Vagina (tissue), 2 donors: ENCODE measurements at places on chromosomes 16 and 17.

GRCh38 chr17:36885153-36885735 lies 52.0 kb upstream of the LHX1 start:
- H3K27me3 ChIP-seq = peaks cover 6% of the 10 kb centered on the region
- H3K36me3 ChIP-seq = no peaks in the 10 kb centered on the region
- H3K4me3 ChIP-seq = no peak overlapping the region
- H3K27ac ChIP-seq = no peak overlapping the region

GRCh38 chr16:14399378-14400284 lies 230.4 kb downstream of the PARN start:
- H3K27me3 ChIP-seq = no peaks in the 10 kb centered on the region
- H3K36me3 ChIP-seq = no peaks in the 10 kb centered on the region
- no peak for DNase-seq
- H3K4me1 ChIP-seq = peaks cover 22% of the 10 kb centered on the region
- H3K27ac ChIP-seq = peak overlapping the region; percentile 76

DNA sequence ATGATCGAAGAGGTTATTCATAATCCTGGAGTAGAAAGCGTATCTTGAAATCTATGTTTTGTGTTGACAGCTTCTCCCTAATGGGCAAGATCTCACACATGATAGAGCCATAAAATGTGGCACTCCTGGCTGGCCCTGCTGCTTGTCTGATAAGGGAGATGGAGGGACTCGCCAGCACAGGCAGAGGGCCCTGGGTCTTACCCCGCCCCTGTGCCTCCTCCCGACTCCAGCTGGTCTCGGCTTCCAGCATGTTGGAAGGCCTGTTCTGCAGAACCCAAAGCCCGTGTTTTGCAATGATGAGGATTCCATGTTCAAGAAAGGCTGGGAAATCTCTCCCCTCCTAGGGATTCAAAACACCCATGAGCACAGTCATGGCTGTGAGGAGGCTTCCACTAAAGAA lies 106.7 kb upstream of the SDK2 start:
- DNase-seq = no peak
- no peak overlapping the region for H3K4me3 ChIP-seq
- no peaks in the 10 kb centered on the region for H3K4me1 ChIP-seq

- H3K4me3 ChIP-seq = no peak overlapping the region
- no peaks in the 10 kb centered on the region for H3K36me3 ChIP-seq
- no peak overlapping the region for H3K27ac ChIP-seq
- no peak for DNase-seq
- H3K4me1 ChIP-seq = peaks cover 23% of the 10 kb centered on the region
Measured at GRCh38 chr16:70766176-70766575, 34.8 kb downstream of the VAC14 start.

DNA sequence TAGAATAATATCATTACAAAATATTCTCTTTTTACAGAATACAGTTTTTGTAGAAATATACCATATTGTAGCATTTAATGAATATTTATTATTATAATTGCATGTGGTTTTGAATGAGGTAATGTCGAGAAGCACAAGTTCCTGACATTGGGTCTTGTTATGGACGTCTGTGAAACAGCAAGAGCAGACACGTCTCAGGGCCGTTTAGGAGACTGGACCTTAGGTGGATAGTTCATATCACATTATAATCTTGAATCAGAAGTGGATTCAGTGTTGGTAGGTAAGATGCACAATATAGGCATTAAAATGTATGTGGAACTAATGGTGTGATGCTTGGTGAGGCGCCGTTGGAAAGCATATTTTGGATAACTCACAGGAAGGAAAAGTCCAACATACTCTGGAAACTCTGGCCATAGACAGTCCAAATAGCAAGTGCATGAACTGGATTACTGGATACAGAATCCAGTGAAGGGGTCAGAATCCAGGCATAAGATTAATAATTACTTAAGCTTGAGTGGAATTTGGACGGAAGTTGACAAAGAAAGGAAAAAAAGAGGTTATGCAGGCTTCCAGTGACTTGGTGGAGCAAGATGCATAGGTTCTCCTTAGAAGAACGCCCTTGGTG lies 17.2 kb downstream of the ABCA8 start:
- no peak for DNase-seq
- no peak overlapping the region for H3K27ac ChIP-seq
- no peaks in the 10 kb centered on the region for H3K27me3 ChIP-seq
- H3K4me1 ChIP-seq = no peaks in the 10 kb centered on the region
- H3K36me3 ChIP-seq = no peaks in the 10 kb centered on the region

DNA sequence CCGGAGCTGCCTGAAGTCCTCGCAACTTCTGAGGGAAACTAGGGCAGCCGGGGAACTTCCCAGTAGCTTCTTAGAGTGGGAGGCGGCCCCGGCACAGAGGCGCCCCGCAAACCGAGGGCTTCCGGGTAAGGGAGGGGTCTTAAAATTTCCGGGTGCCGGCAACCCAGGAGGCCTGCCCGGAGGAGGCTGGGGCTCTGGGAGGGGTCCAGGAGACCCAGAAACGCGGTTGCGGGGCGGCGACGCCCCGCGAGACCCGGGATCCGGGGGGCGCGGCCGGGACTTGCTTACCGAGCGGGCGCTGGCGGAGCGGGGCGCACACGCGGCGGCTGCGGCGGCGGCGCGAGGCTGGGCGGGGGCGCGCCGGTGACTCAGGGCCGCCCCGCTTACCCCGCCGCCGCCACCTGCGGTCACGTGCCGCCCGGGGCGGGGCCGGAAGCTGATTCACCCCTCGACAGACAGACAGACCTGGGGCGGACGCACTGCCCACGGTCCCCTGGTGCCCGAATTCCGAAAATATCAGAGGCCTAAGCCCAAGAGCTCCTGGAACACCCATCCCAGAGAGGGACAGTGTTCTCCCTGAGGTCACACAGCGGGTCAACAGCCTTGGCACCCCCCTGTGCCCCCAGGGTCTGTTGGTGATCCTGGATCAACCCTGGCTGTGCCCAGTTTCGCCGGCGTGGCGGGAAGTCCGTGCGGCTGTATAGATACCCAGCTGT lies at the start of gene FAM83G:
Gene FAM83G (minus strand): TSS at position 344 of the 716 bp plus-strand sequence. CDS start 723 bp downstream, outside the sequence.
- H3K27ac ChIP-seq = peak within 1 kb of the TSS; percentile 91
- H3K4me1 ChIP-seq = peaks cover 39% of the 10 kb centered on the region
- H3K27me3 ChIP-seq = no peaks in the 10 kb centered on the region
- no peak for DNase-seq
- peak within 1 kb of the TSS; percentile 79 for H3K4me3 ChIP-seq

DNA sequence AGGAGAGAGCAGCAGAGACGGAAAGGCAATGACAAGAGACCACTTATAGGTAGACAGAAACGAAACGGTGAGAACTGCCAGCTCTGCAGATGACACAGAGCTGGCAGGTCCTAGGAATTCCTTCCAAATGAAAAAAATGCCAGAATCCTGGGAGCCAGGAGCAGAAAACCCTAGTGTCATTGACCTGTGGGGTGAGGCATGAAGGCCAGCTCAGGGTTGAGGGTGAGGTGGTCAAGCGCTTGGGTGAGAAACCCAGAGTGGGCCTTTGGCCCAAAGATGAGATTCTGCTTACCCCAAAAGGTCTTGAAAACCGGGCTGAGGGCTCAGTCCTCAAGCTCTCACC lies 9.2 kb downstream of the HIC1 start:
- peaks cover 80% of the 10 kb centered on the region for H3K4me1 ChIP-seq
- DNase-seq = no peak
- no peaks in the 10 kb centered on the region for H3K36me3 ChIP-seq

- H3K36me3 ChIP-seq = no peaks in the 10 kb centered on the region
- H3K27ac ChIP-seq = no peak overlapping the region
- DNase-seq = no peak
- H3K4me3 ChIP-seq = no peak overlapping the region
- H3K27me3 ChIP-seq = no peaks in the 10 kb centered on the region
Measured at GRCh38 chr17:45648642-45649041, 135.5 kb upstream of the CRHR1 start.

DNA sequence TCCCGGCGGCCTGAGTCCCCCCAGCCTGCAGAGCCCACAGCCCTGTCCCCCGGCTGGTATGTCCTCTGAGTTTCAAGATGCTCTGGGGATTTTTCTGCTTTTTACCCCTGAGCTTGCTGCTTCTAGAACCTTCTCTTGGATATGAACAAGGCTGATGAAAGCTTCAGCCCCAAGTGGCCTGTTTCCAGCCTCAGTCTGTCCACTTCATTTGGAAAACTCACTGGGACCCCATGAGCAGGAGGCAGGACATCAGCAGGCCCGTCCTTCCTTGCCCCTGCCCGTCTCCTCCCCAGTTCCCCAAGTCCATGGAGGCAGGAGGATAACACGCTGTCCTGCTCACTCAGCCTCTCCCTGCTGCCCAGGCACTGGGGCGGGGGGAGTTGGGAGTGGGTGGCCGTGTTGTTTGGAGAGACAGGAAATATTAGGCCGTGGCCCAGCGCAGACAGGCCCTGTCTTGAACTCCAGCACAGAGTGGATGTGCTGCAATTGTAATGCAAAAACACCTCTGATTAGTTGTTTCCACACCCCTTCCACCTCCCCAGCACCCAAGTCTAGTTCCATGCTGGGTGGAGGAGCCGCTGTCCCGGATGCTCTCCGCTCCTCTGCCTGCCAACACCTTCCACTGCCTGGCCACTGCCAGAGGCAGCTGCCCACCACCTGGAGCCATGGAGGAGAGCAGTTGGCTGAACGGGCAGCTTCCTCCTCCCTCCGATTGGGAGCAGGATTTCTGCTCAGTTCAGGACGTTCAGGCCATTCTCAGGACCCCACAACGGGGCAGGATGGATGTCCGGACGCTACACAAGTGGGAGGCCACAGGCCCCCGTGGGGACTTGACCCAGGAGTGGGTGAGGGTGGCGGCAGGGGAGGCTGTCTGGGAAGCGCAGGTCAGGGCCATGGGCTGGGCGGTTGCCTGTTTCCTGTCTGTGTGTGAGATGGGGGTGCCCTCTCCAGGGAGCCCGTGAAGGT lies 216.9 kb upstream of the GSE1 start:
- H3K4me3 ChIP-seq = no peak overlapping the region
- no peaks in the 10 kb centered on the region for H3K27me3 ChIP-seq
- no peaks in the 10 kb centered on the region for H3K36me3 ChIP-seq
- no peak for DNase-seq
- peaks cover 44% of the 10 kb centered on the region for H3K4me1 ChIP-seq

DNA sequence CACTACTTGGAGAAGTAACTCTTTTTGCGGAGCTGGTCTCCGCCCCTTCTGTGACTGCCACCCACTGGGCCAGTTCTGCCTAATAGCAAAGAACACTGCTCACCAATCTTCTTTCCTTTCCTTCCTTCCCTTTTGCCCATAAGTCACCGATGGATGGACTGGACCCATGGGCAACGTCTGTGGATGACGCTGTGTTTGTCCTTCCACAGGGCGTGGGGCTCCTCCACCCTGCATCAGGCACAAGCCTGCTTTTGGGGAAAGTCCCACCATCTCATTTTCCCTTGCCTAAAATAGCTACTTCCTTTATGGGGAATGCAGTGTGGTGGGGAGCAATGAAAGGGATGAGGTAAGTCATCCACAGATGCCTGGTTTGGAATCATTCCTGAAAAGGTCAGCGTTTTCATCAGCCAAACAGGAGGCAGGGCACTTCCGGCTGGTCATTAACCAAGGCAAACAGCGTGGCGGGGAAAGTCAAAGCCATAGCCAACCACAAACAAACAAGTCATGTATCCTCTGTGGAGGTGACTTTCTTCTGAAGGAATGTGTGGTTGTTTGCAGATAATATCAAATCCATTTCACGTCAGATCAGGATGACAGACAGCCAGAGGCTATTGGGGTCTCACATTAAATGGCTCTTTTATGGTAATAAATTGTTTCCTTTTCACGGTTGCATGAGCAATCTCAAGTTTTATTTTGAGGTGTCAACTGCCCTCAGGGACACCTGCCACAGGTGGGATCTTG lies 30.7 kb upstream of the MED9 start:
- peak overlapping the region; percentile 42 for H3K27ac ChIP-seq
- H3K4me1 ChIP-seq = peaks cover 13% of the 10 kb centered on the region

DNA sequence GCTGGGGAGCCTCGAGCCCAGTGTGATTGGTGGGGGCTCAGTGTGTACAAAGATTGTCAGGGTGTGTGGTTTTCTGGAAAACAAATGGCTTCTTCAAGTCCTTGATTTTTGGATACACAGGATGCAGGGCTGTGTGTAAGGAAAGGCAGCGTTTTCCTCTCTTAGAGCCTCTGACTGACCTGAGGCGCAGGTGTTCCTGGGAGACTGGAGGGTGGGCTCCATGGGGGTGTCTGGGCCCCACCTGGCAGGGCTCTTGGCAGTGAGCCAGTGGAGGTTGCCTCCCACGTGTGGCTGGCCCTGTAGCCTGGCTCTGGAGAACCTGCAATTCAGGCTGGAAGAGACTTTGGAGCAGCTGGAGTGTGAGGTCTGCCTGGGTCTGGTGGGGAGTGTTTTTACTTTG lies 5.0 kb downstream of the FOXK2 start:
- peak overlapping the region; percentile 40 for H3K27ac ChIP-seq
- no peaks in the 10 kb centered on the region for H3K36me3 ChIP-seq
- no peak overlapping the region for H3K4me3 ChIP-seq
- H3K4me1 ChIP-seq = peaks cover 84% of the 10 kb centered on the region

DNA sequence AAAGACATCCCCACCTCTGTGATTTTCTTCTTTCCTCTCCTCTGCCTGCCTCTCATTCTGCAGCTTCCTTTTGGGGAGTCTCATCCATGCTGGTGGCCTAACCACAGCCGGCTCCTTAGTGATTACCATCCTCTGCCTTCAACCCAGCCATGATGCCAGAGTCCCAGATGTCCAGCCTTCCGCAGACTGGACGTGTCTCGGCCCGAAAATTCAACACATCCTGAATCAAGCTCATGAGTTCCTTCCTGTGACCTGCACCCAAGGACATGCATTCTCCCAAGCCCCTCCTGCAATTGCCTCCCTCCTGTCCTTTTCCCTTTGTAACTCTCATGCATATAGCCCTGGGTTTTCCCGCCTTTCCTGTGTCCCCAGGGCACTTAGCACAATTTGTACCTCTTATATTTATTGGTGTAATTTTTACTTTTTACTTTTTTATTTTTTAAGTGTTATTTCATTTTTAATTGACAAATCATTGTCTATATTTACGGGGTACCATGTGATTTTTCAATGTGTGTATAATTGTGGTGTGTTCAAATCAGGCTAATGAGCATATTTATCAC lies 1.2 kb upstream of the SLC13A5 start:
- H3K27me3 ChIP-seq = no peaks in the 10 kb centered on the region
- DNase-seq = no peak
- no peak overlapping the region for H3K4me3 ChIP-seq
- H3K27ac ChIP-seq = no peak overlapping the region

DNA sequence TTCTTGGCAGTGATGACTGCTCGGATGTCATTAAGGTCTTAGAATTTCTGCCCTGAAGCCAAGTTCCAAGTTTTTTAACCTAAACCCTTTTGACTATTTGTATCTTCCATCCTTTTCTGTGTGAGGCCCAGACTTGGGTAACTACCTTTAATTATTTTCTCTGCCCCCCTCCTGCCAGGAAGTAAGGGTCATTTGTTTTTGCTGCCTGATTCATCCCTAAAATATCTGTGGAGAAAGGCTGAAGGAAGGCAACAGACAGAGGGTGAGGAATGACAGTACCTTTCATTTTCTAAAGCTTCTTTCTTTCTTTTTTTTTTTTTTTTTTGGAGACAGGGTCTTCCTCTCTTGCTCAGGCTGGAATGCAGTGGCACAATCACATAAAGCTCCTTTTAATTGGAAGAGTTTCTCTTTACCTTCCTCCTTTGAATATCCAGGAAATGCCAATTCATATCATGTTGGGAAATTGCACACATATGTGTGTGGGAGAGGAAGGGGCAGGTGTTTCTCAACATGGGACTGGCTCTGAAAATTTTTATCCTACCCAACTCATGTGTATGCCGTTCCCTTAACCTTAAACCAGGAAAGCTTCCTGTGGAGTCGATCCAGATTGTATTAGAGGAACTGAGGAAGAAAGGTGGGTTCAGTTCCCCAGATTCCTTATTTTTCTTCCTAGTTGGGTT lies 957 bp downstream of the VPS25 start:
- no peaks in the 10 kb centered on the region for H3K27me3 ChIP-seq
- H3K36me3 ChIP-seq = no peaks in the 10 kb centered on the region
- H3K4me1 ChIP-seq = peaks cover 16% of the 10 kb centered on the region
- peak overlapping the region; percentile 78 for H3K4me3 ChIP-seq

GRCh38 chr17:40097931-40098845 lies 2.2 kb downstream of the NR1D1 start:
- DNase-seq = peak; percentile 88
- peak overlapping the region; percentile 80 for H3K4me3 ChIP-seq
- peaks cover 41% of the 10 kb centered on the region for H3K36me3 ChIP-seq
- peaks cover 79% of the 10 kb centered on the region for H3K4me1 ChIP-seq
- no peaks in the 10 kb centered on the region for H3K27me3 ChIP-seq
